NK-92 treated with Interleukin-12 subunit alpha and Interleukin-12 subunit beta, amount 100 ng/mL, for 24 hours (cell line): ENCODE measurements at places on chromosomes 16 and 17.
A peak's percentile ranks its signal among the peaks of the same experiment; 100 is the strongest.

GRCh38 chr16:31256466-31256865 lies 3.3 kb upstream of the ITGAM start:
- no peak for DNase-seq

GRCh38 chr17:48759288-48759687 lies 30.7 kb upstream of the HOXB13 start:
- no peak for DNase-seq

DNA sequence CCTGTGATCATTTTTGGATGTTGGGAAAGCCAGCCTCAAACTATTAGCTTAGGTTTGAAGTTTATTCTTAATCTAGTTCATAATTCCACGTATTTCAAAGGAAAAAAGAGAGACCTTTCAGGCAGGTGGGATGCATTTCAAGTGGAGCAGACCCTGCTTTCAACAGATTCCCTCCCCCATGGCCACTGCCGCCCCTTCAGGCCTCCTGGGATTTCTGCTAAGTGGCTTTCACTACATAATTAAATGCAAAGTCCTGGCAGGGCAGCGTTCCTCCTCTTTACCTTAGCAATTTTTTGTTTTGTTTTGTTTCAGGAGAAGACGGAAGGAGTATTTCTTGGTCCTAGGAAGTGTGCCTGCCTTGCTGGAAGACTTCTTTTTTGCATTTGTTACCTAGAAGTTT lies 36.6 kb downstream of the MAF start:
- DNase-seq, result no peak

DNA sequence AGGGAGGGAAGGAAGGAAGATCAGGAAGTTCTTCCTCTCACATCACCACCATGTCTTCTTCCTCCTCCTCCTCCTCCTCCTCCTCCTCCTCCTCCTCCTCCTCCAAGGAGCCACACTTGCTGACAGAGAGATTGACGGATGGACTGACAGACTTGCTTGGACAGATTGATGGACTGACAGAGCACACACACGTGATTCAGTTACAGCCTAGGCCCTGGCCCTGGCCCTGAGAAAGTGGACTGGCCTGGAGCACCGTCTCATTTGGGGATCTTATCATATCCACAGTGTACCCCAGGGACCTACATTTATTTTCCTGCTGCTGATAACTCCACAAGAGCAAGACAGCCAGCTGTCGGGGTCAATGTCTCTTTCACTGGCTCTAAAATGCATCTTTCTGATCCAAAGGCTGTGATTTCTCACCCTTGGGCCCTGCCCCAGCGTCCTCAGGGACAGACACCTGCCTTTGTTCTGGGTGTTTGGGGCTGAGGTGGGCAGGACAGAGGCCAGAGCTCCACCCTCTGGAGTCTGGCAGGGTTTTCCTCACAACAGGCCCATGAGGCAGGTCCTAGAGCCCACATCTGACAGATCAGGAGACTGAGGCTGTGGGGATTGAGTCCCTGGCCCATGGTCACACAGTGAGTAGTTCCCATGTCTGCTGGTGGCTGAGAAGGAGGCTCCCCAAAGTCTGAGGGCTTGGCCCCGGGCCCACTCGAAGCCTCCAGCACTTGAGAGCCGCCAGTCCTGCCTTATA lies 2.3 kb upstream of the P2RX1 start:
- no peak for DNase-seq

DNA sequence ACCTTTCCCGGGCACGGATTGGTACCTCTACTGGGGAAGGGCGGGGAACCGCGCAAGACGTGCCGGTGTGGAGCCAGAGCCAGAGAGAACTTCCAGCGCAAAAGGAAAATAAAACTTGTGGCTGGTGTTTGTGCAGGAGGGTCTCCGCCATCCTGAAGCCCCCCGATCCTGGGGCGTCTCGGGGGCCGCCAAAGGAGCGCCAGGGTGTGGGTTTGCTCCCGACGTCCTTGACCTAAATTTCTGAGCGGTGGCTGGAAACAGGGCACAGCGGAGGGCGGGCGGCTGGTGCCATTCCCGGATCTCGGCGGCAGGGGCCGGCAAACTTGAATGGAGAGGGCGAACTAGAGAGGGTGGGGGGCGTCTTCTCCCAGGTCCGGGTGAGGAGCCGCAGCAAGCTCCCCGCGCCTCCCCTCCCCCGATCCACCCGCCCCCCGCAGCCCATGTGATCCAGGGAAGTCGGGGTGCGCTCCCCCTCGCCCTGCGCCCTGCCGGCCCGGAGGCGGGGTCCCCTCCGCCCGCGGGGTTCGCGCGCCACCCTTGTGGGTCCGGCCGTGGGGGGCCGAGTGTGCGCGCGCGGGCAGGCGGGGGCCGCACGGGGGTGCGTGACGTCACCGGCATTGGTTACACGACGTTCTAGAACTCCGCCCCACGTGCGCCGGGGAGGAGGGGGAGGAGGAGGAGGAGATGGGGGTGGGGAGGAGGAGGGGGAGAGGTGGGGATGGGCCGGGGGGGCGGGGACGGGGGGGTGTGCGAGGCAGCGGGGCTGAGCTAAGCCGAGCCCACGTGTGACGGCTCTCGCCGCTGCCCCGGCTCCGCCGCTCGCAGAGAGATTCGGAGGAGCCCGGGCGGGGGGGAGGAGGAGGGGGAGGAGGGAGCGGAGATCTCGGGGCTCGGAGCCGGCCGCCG lies at the start of gene MSI2:
TSS of gene MSI2 (plus strand) at position 748 of the 906 bp plus-strand sequence. CDS start 220 bp downstream, outside the sequence.
- DNase-seq, result peak; percentile 90

GRCh38 chr16:22190081-22190775 lies 15.8 kb upstream of the EEF2K start:
- peak; percentile 100 for DNase-seq

GRCh38 chr16:50640391-50640790 lies 40.7 kb downstream of the SNX20 start:
- DNase-seq, result no peak

- no peak for DNase-seq
Observed at GRCh38 chr17:57892820-57893595, 43.2 kb upstream of the MRPS23 start.

DNA sequence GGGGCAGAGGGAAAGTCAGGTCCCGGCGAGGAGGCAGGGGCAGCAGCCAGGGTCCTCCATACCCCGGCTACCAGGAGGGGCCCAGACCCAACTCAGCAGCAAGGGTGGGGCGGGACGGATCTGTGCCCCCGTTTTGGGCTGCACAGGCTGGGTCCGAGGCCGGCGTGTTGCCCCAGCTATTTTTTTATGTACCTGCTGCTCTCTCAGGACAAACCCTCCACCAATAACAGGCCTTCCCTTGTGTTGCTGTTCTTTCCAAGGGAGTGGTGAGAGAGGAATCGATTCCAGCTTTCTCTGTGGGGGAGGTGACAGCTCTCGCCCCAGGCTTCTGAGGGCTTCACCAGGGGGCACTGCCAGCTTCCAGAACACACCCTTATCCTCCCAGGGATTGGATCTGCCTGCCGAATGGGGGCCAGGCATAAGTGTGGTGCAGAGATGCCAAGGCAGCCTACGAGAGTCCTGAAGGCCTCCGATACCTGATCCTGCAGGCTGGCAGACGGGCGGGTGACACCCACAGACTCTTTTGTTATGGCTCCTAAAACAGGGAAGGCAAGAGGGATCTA lies 22.3 kb downstream of the RTN4RL1 start:
- DNase-seq, result no peak

DNA sequence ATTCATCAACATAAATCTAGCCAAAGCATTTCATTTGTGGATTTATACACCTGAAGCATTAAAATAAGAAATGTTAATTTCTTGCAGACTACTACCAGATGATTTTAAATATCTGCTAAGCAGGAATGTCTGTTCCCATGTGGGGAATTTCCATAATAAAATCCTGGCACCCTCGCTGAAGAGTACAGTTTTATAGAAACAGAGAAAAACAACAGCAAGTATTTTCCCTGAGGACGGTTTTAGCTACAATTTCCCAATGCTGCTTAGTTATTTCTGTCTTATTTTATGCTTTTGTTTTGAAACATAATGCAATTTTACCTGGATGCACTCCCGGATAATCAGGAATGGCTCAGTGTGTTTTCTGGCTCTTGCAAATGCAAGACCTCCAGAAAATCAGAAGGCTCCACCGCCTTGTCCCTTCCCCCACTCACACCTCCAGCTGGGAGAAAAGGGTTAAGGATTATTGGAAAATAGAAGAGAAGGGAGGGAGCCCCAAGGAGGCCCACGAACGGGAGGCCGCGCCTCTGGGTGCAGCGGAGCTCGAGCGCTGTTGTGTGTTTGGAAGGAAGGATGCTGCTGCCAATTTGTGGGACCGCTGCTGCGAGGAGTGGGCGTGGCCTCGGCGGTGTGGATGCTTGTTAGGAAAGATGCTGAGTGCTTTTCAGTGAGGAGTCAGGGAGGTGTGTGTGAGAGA lies at the start of gene CNTNAP4:
TSS of gene CNTNAP4 (plus strand) at position 657 of the 694 bp plus-strand sequence. CDS start 262 bp downstream, outside the sequence.
- no peak for DNase-seq

GRCh38 chr17:10613775-10614513 lies 43.2 kb downstream of the MYH3 start:
- no peak for DNase-seq

DNA sequence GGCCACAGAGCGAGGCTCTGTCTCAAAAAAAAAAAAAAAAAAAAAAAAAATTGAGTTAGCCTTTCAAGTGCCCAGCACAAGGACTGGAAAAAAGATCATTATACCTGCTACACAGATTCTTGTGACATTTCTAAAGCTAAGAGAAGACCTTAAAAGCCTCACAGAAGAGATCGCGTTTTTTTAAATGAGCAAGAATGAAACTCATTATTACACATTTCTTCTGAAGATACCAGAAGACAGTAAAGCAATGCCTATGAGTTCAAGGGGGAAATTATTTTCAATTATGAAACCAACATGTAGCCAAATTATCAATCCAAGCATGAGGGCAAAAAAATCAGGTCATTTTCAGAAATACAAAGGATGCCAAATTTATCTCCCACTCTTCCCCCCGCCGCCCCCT lies 56.8 kb downstream of the MED13 start:
- no peak for DNase-seq

DNA sequence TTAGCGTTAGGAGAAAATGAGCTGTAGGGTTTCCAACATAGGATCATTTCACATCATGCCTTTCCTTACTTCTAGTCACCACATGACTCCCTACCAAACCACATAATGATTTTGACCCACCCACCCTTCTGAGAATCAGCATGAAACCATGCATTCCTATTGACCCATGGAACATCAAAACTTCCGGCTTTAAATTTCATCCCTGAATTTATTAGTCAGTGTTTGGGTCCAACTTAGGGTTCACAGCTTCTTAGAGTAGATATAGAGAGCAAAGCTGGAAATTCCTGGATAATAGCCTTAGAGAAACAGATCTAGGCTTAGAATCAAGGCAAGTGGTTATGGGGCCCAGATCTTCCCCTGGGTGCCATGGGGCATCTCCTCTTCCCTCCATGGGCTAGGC lies 162.6 kb downstream of the TOX3 start:
- DNase-seq, result no peak

- no peak for DNase-seq
Observed at GRCh38 chr16:59305850-59306249, 571.7 kb upstream of the GOT2 start.

- DNase-seq, result no peak
Observed at GRCh38 chr16:50146479-50147435, 6.3 kb upstream of the TENT4B start.

DNA sequence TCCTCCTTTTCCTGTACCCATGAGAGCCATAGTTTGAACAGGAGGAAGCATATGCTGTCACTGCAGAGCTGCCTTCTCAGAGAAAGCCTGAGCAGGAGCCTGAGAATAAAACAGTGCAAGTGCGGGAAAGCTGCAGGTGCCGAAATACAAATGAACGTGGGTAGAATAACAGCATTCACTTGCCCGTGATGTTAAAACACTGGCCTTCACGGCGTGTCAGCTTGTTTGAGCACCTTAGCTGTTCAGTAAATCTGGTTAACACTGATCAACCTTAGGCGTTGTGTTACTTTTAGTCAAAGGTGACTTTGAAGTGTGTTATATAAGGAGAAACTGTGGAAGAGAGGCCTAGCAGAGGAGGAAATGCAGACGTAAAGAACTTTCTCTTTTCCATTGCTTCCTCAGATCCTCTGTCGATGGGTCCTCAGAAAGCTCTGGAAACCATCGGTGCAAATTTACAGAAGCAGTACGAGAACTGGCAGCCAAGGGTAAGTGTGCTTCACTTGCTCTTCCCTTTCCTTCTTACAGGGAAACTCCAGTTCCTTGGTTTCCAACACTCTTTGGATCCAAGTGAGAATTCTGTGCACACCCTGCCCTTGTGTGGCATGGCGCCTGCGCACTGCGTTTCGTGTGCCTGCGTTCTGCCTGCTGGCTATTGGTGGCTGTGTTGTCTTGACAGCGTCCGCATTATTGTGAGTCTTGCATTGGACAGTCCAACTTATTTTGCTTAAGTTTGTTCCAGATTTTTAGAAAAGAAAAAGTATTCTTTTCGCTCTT lies 98.9 kb downstream of the RPTOR start:
- DNase-seq, result no peak

GRCh38 chr16:69345923-69346322 lies 5.7 kb downstream of the TMED6 start:
- no peak for DNase-seq

GRCh38 chr16:3328643-3329042 lies 23.3 kb downstream of the ZNF75A start:
- DNase-seq, result no peak

DNA sequence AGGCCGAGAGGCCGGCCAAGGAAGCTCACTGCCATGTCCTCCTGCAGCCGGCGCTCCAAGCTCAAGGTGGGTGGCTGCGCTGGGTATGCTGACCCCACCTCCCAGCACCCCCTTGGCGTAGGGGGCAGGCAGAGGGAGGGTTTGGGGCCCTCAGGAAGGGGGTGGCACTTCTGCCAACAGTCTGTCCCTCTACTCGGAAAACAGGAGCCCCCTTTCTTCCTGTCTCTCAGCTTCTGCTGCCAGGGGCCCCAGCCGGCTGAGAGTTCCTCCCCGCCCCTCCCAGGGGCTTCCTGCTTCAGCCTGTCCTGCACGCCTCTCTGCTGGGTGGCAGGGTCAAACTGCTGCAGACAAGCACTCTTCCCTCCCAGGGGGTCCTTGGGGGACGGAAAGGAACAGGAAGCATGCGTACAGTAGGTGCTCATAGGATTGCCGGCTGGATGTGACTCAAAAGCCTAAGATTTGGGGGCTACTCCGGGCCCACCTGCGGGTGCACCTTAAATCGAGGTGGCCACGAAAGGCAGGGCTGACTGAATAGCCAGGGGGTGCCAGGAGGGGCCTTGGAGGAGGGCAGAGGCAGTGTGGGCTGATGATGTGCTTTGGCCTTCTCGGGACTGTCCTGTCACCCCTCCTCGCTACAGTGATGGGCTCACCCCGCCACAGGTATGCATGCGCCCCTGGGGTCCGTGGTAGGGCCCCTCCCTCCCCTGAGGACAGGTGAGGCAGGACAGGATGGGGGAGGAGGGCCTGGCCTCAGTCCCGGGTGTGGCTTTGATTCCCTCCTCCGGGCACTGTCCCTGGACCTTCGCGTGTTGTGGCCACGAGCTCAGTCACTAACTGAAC lies 4.0 kb downstream of the CBX2 start:
- no peak for DNase-seq
